Subcutaneous preadipocyte (primary cell): ENCODE measurements at places on chromosomes 13 and 19. TPM values are rescaled to one million over a fixed set of nuclear protein-coding genes. Genes with fewer than 3 reads are reported as not detected.

Gene SLC7A10
- total RNA-seq, result not detected in 2 replicates

Gene NAPSA
- total RNA-seq, result under 0.01 and 0.20 TPM in 2 replicates

Gene APOE
- 13.5 and 152 TPM in 2 replicates for total RNA-seq

Gene TMPRSS9
- total RNA-seq, result under 0.01 TPM in 1 of 2 replicates, not detected in the other

Gene TEX26
- total RNA-seq, result not detected in 2 replicates

Gene HCST
- total RNA-seq, result 0.37 and 0.59 TPM in 2 replicates

Gene SPACA6
- total RNA-seq, result 2.6 and 5.1 TPM in 2 replicates

Gene C19orf33
- total RNA-seq, result not detected in 2 replicates

Gene REEP6
- total RNA-seq, result 1.2 and 2.6 TPM in 2 replicates

Gene SIGLEC9
- under 0.01 TPM in 1 of 2 replicates, not detected in the other for total RNA-seq

Gene PSG1
- under 0.01 TPM in 2 replicates for total RNA-seq

Gene DCLK1
- 38.9 and 78.3 TPM in 2 replicates for total RNA-seq

Gene EFNA2
- total RNA-seq, result not detected in 2 replicates

Gene SRRM5
- 0.37 TPM in 1 of 2 replicates, not detected in the other for total RNA-seq

Gene IFNL1
- total RNA-seq, result not detected in 2 replicates

Gene ACER1
- total RNA-seq, result not detected in 2 replicates

Gene CLDND2
- not detected in 2 replicates for total RNA-seq

Gene LGALS7B
- total RNA-seq, result not detected in 2 replicates

Gene ZNF628
- total RNA-seq, result 2.6 and 2.7 TPM in 2 replicates

Gene CLC
- total RNA-seq, result not detected in 2 replicates

Gene WDR87
- not detected in 2 replicates for total RNA-seq

Gene TNFRSF19
- 0.37 and 2.0 TPM in 2 replicates for total RNA-seq

Gene MAST1
- 0.20 TPM in 1 of 2 replicates, not detected in the other for total RNA-seq

Gene ZNF181
- total RNA-seq, result 8.4 and 9.6 TPM in 2 replicates

Gene LRRC63
- total RNA-seq, result under 0.01 and 0.37 TPM in 2 replicates

Gene NCLN
- 54.7 and 73.5 TPM in 2 replicates for total RNA-seq

Gene SIGLEC11
- total RNA-seq, result not detected in 2 replicates

Gene KCTD15
- 18.7 and 29.3 TPM in 2 replicates for total RNA-seq

Gene ACP7
- under 0.01 and 0.98 TPM in 2 replicates for total RNA-seq

Gene LMO7
- 19.1 and 25.6 TPM in 2 replicates for total RNA-seq

Gene S1PR5
- 0.20 and 0.37 TPM in 2 replicates for total RNA-seq

Gene KLK14
- total RNA-seq, result not detected in 2 replicates

Gene ZNF653
- 4.5 and 6.2 TPM in 2 replicates for total RNA-seq

Gene CAPN12
- not detected in 2 replicates for total RNA-seq
